ENCODE measurements at places on chromosomes 2 and 18. TPM values are rescaled to one million over a fixed set of nuclear protein-coding genes. Genes with fewer than 3 reads are reported as not detected.

GRCh38 chr18:2406544-2406943 lies 164.8 kb downstream of the METTL4 start:
- no peak for DNase-seq

DNA sequence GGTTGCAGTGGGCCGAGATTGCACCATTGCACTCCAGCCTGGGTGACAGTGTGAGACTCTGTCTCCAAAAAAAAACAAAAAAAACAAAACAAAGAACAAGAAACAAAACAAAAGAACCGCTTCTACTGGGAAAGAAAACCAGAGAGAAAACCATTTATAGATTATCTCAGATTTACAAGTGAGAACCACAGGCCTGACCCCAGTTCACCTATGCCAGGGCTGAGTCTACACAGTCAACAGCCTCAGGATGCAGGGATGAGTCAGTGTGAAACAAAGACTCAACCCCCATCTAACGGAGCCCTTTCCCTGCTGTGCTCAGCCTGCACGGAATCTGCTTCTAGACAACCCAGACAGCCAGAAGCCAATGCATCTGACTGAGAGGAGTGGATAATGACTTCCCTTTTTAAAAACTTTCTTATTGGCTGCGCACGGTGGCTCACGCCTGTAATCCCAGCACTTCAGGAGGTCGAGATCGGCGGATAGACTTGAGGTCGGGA lies 25.5 kb upstream of the YWHAQ start:
- peak; percentile 67 for DNase-seq

GRCh38 chr18:12679183-12679786 lies 21.4 kb upstream of the SPIRE1 start:
- DNase-seq = no peak

GRCh38 chr2:24571828-24572442 lies 80.9 kb downstream of the NCOA1 start:
- no peak for DNase-seq

GRCh38 chr2:10278029-10278762 lies 24.5 kb upstream of the HPCAL1 start:
- DNase-seq = peak; percentile 65

- DNase-seq = no peak
Observed at GRCh38 chr2:173664513-173664910, 300.7 kb downstream of the SP3 start.

GRCh38 chr2:176542476-176542875 lies 273.2 kb downstream of the MTX2 start:
- DNase-seq = no peak

DNA sequence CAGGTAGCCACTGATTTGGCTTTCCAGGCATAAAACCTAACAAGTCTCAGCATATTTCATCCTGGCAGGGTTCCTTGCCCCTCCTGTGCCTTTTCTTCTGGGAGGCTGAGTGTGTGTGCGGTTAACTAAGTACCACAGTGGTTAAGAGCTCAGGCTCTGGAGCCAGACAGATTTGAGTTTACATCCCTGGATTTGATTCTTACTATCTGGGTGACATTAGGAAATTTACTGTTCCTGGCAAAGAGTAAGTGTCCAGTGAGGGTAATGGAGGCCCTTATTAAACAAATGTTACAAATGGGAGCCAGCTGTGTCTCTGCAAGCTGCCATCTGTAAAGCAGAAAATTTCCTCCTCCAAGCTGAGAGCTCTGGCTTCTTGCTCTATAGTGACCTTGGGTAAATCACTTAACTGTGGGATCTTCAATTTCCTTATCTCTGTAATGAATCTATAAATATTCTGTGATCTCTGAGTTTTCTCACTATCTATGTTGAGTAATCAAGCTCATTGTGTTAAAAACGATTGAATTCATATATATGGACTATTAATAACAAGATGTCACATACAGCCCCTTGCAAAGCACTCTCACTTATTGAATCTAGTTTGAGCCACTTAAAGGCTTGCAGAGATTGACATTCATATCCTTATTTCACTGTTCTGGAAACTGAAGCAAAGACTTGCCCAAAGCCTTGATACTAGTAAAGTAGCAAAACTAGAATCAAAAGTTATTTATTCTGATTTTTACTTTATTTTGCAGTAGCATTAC lies 6.5 kb upstream of the COBLL1 start:
- DNase-seq = no peak

- DNase-seq = no peak
Observed at GRCh38 chr2:143604566-143604959, 475.3 kb downstream of the ARHGAP15 start.

- peak; percentile 40 for DNase-seq
Observed at GRCh38 chr2:111897924-111898702, at the start of gene MERTK. TSS of gene MERTK (plus strand) at chr2:111898607. CDS start at chr2:111898736, 129 bp downstream.

GRCh38 chr2:118177318-118177717 lies 89.0 kb downstream of the INSIG2 start:
- DNase-seq = no peak

GRCh38 chr18:75198036-75198435 lies 10.9 kb downstream of the PTGR3 start:
- DNase-seq = no peak

DNA sequence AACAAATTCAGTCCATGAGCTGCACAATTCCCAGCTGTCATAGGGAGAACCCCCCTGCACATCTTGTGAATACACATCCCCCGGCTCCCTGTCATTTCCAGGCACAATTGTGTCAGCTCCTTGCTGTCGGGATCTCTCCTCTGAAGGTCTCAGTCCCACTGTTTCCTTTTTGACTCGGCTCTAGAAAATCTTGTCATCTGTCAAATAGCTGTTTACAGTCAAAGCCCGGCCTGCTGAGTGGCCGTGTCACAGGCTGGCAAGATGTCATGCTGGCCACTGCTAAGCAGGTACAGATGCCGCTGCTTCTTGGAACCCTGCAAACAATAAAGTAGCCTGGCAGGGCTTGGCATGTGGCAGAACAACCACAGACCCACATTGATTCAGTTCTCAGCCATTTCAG lies 61.7 kb downstream of the LYPD1 start:
- no peak for DNase-seq

DNA sequence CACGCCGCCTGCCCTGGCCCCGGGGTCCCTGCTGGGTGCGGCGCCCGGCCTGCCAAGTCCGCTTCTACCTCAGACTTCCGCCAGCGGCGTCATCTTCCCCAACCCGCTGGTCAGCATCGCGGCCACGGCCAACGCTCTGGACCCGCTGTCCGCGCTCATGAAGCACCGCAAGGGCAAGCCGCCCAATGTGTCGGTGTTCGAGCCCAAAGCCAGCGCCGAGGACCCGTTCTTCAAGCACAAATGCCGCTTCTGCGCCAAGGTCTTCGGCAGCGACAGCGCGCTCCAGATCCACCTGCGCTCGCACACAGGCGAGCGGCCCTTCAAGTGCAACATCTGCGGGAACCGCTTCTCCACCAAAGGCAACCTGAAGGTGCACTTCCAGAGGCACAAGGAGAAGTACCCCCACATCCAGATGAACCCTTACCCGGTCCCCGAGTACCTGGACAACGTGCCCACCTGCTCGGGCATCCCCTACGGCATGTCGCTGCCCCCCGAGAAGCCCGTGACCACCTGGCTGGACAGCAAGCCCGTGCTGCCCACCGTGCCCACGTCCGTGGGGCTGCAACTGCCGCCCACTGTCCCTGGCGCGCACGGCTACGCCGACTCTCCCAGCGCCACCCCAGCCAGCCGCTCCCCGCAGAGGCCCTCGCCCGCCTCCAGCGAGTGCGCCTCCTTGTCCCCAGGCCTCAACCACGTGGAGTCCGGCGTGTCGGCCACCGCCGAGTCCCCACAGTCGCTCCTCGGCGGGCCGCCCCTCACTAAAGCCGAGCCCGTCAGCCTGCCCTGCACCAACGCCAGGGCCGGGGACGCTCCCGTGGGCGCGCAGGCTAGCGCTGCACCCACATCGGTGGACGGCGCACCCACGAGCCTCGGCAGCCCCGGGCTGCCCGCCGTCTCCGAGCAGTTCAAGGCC lies 13.7 kb downstream of the SALL3 start:
- no peak for DNase-seq

DNA sequence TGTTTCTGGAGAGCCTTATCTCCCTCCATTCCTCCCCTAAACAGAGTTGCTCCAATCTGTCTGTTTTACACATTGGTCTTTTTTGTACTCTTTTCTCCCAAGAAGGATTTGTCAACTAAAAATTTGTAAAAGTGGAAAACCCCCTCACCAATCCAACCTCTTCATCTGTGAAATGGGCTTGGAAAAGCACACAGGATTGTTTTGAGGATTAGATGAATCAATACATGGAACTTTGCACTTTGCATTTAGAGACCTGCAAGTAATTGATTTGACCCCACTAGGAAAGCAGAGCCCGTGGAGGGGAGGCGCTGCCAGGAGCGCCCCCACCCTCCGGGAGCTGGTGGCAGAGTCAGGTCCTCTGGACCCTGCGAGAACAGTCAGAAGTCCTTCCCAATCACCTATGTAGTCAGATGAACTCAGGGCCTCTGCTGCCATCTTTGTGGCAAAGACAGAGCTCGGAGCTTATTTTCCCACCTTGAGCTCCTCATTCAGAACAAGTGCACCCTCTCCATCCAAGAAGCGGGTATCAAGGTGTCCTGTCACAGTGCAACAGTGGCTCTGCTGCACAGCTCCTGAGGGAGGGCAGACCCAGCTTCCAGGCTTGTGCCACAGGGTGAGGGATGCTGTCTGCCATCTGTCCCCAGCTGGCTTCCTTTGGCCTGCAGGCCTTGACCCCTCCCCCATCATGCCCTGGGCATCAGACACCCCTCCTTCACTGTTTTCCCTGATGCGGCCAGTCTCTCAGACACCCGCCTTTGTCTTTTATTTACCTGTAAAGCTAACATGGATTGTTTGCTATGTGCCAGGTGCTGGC lies 1.7 kb upstream of the TMEM185B start:
- no peak for DNase-seq

CHRND gene
- polyA plus RNA-seq = not detected

TMEM200C gene
- polyA plus RNA-seq = not detected

ALPP gene
- polyA plus RNA-seq = not detected

MTERF4 gene
- polyA plus RNA-seq = 27.8 TPM

SGO2 gene
- polyA plus RNA-seq = 6.1 TPM

All from immature natural killer cell (primary cell).